ENCODE measurements at places on chromosomes 7 and 10.

GRCh38 chr10:63583909-63584724, 62.9 kb downstream of the REEP3 start:
- DNase-seq = no peak

DNA sequence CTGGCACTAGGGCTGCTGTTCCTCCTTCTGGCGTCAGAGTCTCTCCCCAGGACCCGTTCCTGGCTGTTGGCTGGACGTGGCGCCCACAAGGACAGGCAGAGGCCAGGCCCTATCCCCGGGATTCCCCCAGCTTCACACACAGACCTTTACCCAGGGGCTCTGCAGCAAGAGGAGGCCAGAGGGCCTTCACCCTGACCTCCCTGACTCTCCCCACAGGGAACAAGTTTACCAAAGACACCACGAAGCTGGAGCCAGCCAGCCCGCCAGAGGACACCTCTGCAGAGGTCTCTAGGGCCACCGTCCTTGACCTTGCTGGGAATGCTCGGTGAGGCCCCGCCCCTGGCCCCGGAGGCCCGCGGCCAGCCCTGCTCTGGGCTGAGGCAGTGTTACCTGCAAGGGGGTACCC, 82.2 kb downstream of the GTF2IRD1 start:
- no peak for DNase-seq

GRCh38 chr7:134371536-134371935, 54.8 kb upstream of the SLC35B4 start:
- DNase-seq = no peak

GRCh38 chr7:124032369-124033094, at the start of gene TMEM229A:
TSS of gene TMEM229A (minus strand) at chr7:124033067. CDS start at chr7:124033003, 64 bp downstream.
- no peak for DNase-seq

DNA sequence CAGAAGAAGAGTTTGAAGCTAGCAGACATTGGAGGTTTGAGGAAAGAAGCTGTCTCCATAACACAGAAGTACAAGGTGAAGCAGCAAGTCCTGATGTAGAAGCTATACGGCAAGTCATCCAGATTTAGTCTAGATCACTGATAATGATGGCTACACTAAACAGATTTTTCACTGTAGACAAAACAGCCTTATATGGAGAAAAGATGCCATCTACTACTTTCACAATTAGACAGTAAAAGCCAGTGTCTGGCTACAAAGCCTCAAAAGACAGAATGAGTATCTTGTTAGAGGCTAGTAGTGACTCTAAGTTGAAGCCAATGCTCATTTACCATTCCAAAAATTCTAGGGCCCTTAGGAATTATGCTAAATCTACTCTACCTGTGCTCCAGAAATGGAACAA, 85.1 kb downstream of the SNX13 start:
- no peak for DNase-seq

DNA sequence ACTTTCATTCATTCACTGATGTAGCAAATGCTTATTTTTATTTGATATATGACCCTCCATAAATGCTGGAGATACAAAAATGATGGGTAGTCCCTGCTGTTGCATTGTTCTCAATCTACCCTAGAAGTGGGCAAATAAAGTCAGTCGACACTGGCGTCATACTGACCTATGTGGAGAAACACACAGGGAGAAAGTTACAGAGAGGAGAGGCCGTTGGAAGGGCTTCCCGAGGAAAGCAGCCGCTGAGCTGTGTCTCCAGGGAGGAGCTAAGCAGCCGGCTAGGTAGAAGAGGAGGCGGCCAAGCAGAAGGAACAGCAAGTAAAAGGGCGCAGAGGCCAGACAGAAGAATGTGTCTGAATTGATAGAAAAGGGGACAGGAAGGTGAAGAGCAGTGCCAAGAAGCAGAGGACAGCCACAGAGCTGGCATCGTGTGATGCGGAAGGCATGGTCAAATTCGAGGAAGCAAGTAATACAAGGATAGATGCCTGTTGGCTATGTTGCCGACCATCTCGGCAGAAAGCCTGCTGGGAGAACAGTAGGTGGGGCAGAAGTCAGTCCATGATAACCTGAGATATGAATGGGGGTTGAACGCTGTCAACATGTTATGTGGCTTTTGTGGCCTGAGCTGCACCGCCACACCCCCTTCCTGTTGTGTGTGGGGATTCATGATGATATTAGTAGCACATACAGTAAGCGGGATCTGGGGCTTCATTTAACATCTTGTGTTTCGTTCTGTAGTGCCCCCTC, 25.9 kb downstream of the ST8SIA6 start:
- no peak for DNase-seq

GRCh38 chr7:140656548-140657515, 15.9 kb upstream of the ADCK2 start:
- DNase-seq = peak; percentile 79

DNA sequence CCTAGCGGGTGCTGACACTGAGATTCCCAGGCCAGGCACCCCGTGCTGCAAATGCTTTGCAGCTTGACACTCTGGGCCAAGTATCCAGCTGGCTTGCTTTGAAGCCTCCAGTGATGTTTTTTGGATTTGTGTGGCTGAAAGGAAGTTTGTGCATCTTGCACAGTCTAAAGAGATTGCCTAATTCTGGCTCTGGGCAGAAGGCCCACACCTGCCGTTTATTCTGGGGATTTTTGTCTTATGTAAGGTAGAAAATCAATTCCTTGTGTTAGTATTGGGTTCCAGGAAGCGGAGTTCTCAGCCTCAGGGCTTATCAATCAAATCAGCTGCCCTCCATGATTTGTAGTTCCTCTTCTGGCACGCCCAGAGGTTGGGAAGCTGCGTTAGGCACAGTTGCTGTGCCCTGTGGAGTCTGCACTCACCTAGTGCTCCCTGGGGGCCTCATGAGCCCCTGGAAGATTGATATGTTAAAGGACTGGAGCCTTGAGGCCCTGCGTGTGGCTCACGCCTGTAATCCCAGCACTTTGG, 8.4 kb upstream of the PURB start:
- DNase-seq = no peak

DNA sequence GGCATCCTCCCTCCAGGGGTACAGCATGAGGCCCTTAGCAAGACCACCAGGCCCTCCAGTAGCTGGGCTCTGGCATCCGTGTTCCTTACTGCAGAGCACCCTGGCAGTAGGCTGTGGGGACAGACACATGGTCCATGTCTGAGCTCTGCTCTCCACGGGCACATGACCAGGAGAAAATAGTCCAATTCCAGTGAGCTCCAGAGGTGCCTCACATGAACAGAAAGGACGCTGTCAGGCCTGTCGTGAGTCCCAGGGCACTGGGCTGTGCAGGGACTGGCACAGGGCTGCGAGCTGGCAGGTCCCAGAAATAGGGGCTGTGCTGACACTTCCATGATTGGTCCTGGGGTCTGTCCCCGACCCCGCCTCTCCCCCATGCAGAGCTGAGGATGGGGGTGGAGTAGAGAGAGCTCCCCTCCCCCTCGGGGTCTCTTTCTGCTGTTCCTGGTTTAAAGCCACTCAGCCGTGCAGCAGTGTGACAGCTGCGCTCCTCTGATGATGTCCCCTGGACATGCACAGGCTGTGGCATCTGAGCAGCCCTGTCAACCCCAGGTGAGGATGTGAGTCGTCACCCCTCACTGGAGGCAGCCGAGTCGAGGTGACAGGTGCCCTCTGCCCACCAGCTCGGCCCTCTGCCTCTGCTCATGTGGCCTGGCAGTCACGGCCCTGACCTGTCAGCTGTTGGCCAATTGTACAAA, 25.2 kb upstream of the ZNF488 start:
- DNase-seq = no peak

GRCh38 chr10:13528123-13528874, 515 bp downstream of the BEND7 start:
- DNase-seq = no peak

GRCh38 chr10:30349967-30350735, 1.1 kb upstream of the MTPAP start:
- DNase-seq = no peak

DNA sequence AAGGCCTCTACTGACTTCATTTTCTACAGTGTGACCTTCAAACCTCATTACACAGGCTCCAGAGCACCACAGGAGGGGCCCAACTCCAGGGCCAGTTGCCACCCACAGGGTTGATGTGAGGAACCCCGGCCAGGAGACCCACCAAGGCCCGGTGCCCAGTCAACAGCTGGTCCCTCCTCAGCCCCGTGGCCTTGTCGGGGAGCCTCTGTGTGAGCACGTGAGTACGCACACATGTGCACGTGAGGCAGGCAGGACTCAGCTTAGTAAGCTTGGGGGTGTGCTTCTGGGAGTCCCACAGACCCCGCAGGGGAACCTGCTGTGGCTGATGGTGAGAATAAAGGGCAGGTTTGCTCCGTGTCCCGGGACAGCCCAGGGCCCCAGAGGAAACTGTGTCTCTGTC, 104.5 kb downstream of the VIPR2 start:
- DNase-seq = no peak

DNA sequence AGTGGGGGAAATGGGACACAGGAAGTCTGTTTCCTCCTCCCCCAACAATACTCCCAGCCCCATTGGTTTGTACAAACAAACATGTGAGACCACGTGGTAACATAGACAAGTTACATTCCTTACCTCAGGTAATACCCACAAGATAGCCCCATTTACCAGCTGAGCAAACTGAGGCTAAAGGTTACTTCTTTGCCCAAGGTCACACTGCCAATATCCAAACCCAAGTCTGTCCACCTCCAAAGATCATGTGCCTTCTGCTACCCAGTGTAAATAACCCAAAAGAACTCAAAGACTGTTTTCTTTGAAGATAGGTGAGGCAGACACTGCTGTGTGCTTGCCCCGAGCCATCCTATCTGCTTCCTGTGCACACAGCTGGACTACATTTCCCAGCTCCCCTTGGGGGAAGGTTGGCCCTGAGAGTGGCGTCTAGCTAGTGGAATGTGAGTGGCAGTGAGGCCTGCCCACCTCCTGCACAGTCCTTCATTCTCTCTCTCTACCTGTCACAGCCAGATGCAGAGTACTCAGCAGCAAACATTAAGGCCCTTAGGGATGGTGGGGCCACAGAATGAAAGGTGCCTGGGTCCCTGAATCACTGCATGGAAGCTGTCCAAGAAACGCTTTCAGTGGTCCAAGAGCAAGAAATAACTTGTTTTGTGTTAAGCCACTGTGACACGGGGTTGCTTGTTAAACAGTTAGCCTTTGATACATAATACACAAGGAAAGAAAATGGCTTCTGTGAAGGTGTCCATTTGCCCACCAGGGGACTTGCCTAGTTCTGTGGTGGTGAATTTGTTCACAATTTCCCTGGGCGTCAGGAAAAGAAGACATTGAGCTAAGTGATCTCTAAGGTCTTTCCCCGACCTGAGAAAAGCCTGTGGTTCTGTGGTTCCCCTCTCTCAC, 257.7 kb upstream of the NFE2L3 start:
- no peak for DNase-seq

GRCh38 chr10:102109166-102110116, 10.7 kb downstream of the LDB1 start:
- DNase-seq = no peak

- DNase-seq = no peak
These were observed 42.0 kb upstream of the PCLO start for GRCh38 chr7:83204715-83205114.

DNA sequence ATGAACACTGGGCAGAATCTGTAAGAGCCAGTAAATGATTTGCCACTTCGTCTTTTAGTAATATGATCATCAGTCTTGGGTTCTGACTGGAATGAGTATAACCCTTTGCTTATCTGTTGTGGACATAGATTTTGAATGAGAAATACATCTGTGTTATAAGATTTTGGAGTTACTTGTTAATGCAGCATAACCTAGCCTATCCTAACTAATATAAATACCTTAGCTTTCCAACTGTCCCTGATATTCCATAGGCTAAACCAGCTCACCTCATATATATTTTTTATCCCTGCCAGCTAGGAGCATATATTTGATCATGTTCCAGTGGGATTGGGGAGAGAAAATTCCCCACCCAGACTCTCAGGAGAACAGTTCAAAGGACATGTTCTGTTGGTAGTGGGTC, 15.1 kb downstream of the LRMDA start:
- no peak for DNase-seq

GRCh38 chr7:2965745-2966270, 77.9 kb downstream of the CARD11 start:
- no peak for DNase-seq

DNA sequence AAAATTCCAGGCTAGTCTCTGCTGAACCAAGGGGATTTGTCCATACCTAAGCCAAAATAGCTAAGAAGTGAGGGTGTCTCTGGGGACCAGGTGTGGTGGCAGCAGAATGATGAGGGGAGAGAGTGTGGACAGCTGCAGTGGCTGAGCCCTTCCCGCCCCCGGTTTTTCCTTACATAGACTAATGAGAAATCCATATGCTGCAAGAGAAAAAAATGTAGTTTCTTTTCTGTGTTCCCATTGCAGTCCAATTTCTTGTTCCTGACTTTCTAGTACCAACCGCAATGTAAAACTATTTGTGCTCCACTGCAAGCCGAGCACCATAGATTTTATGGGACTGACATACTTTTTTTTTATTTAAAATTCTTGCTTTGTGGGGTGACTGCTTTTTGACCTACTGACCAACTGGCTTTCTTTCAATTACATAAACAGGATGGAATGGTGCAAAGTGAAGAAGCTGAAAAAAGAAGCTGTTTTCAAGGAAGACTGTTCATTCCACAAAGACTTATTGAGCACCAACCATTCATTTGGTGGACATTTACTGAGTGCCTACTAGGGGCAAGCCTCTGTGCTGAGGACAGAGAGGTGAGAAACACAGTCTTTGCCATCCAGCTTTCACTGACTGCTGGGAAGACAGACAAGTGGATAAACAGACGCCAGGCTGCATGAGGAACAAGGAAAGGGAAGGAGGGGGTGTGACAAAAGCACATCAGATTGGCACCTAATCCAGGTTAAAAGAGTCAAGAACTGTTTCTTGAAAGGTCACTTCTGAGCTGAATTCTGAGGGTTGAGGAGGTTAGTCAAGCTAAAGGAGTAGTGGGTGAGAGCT, 9.8 kb downstream of the CEP41 start:
- no peak for DNase-seq

DNA sequence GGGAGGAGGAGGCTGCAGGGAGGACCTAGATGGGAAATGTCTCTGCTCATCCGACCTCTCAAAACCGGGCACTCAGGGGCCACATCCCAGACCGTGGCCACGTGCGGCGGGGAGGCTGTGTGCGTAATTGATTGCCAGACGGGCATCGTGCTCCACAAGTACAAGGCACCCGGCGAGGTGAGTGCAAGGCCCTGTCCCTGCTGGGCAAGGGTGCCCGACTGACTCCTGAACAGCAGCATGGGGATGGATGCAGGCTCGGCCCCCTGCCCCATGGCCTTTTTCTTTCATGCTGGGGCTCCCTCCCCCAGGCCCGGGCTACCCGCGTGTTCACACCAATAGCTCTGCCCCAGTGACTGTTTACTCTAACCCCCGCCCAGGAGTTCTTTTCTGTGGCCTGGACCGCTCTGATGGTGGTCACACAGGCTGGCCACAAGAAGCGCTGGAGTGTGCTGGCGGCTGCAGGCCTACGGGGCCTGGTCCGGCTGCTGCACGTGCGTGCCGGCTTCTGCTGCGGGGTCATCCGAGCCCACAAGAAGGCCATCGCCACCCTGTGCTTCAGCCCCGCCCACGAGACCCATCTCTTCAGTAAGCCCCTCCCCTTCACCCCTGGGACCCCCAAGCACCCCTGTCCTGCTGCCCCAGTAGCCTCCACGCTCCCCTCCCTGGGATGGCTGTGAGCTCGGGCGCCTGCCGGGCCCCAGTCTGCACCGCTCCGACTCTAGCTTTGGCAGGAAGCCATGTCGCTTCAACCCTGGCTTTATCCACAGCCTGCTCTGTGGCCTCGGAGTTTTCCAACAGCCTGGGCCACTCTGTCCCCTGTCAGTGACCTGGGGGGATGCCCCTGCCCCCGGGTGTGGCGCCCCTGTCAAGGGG, 3.9 kb downstream of the LRWD1 start:
- DNase-seq = peak; percentile 64

Measured in suprapubic skin (tissue), 4 donors.